Sciatic nerve (tissue), 2 donors: ENCODE measurements at places on chromosomes 3 and 15.

DNA sequence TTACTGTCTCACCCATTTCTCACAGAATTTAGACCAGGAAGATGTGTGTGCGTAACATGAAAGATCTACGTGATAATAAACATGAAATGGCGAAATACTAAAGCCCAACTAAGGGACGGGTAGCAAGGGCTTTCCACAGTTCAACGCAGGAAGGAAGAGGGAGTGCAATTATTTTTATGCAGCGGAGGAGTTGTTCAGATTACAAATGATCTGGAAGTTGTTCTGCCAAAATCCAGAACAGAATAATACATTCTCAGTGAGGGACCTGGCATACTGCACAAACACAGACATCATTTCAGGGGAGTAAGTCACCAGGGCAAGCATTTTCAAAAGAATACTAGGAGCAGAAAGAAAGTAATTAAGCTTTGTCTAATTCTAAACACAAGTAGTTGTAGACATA, 133.6 kb upstream of the RAP2B start:
- DNase-seq: no peak

DNA sequence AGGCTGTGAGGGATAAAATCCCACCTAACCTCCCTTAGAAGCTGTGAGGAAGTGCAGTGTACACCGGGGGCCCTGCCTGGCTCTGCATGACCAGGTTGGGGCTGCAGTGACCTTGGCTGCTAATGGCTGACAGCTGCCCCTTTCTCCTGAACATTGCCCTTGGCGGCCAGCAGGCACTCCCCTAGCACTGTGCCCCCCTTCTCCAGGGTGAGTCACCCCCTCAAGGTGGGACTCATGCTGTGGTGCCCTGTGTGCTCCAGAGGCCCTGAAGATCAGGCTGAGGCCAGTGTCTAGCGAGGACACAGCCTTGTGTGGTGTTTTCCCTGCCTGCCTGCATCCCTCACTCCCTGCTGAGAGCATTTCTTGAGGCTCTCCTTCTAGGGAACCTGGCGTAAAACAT, 21.0 kb upstream of the FGD5 start:
- peak; percentile 33 for DNase-seq

DNA sequence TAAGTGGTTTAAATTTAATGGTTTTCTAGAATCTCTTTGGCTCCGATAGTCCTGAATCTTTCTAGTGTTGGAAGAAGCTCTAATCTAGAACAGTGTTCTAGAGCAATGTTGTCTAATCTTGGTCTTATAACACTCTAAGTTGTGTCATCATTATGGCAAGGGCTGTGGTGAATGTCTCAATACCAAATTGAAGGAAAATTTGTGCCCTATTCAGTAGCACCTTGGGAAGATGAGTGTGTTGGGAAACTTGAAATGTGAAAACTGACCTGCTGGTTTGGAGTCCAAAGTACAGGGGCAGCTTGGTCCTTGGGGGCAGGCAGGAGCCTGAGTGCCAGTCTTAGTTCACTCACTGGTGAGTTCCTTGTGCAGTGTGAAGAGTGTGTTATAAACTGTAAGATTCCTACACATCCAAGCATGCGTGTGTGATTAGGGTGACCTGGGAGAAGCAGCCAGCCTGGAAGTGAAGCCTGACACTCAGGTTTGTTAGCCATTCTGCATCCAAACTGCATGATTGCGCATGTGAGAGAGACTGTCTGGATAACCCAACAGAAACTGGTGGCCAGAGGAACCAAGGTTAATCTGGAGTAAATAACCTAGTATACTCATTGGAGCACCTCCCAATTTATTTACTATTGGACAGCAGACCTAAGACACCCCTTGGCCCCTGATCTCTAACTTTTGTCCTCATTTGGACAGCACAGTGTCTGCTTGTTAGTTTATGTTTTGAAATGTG, 14.6 kb downstream of the ZNF592 start:
- no peak for DNase-seq

DNA sequence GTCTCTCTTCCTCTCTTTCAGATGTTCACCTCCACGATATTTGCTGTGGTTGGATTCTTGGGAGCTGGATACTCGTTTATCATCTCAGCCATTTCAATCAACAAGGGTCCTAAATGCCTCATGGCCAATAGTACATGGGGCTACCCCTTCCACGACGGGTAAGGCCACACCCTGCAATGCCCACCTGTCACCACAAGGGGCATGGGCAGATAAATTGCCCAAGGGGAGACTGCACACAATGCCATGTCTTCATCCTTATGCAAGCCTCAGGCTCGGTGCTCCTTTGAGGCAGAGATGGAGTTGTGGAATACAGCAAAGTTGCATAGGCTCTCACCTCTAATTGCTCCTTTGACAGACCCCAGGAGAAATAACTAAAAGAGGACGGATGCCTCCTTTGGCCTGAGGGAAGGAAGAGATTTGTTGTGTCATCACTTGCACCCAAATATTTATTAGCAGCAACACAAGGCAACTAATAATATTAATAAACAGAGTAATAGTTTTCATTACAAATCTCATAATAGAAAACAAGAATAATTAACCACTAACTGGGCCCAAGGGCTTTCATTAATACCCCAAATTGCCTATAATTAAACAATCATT, 13.2 kb downstream of the TM4SF4 start:
- DNase-seq: no peak

DNA sequence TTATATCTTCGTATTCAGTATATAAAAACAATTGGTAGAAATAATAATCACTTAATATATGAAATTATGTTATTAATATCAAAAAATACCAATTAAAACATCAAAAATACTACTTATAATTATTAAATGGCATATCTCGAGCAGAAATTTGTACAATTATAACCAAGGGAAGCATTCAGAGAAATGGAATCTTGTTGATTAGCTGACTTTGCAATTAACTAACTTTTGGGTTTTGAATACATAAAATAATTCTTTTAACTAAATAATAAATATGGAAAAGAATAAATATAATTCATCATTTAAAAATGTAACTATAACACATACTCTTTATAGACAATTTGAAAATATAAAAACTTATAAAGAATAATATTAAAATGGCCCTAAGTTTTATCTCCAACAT, 160.2 kb upstream of the LRRN1 start:
- no peak for DNase-seq

GRCh38 chr15:94398001-94398400, 166.6 kb downstream of the MCTP2 start:
- no peak for DNase-seq

DNA sequence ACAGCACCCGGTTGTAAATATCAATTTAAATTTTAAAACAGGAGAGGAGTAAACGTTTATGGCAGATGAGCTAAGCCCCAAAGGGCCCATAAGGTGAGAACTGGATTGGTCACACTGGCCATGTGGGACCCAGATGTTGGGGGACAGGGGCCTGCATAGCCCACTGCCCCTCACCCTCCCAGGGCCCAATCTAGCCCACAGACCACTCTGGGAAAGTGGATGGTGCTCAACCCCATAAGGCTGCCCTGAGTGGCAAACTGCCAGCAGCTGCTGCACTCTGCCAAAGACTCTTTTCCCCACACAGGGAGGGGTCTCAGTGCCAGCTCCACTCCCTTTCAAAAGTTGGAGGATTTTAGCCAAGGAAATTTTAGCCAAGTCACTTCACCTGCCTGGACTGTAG, 42.5 kb downstream of the CCDC12 start:
- peak; percentile 60 for DNase-seq

DNA sequence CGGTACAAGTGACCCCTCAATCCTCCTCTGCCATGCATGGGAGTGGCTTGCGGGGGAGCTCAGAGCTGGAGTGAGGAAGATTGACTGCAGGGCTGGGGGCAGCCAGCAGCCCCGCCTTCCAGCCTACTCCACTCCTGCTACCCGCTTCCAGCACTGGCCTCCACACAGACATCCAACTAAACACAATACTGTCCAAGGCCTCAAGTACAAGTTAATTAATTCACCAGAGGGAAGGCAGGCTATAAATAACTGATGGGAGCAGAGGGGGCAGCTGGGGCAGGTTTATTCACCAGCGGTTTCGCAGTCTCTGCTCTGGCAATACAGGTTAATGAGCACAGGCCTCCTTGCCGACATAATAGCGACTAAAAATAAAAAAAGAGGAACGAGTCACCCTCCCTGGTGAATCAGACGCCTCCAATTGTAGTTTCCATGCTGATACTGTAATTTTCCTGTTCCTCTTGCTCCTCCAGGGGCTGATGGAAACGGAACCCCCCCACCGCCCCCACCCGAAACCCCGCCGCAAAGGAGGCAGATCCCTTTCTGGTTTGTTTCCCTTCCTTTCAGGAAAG, 166.4 kb upstream of the TLE3 start:
- DNase-seq: no peak

- no peak for DNase-seq
Measured at GRCh38 chr15:93286446-93286845, 197.4 kb upstream of the RGMA start.

DNA sequence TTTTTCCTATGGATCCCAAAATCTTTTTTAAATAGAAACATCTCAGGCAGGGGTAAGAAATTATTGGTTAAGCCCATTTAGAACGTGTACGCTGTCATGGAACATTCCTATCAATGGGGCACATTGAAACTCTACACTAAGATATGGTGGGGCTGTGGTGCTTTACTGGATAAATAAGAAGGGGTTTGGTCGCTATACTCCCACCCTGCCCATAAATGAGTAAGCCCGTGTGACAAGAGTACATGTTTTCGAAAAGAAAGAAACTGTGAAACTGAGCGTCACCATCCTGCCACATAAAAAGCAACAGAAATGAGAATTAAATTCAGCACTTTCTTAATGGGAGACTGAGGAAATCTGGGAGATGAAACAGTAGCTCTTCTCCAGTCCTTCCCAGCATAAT, 929.7 kb upstream of the CFAP20DC start:
- DNase-seq: no peak

GRCh38 chr3:89032346-89033013, 74.9 kb upstream of the EPHA3 start:
- no peak for DNase-seq

DNA sequence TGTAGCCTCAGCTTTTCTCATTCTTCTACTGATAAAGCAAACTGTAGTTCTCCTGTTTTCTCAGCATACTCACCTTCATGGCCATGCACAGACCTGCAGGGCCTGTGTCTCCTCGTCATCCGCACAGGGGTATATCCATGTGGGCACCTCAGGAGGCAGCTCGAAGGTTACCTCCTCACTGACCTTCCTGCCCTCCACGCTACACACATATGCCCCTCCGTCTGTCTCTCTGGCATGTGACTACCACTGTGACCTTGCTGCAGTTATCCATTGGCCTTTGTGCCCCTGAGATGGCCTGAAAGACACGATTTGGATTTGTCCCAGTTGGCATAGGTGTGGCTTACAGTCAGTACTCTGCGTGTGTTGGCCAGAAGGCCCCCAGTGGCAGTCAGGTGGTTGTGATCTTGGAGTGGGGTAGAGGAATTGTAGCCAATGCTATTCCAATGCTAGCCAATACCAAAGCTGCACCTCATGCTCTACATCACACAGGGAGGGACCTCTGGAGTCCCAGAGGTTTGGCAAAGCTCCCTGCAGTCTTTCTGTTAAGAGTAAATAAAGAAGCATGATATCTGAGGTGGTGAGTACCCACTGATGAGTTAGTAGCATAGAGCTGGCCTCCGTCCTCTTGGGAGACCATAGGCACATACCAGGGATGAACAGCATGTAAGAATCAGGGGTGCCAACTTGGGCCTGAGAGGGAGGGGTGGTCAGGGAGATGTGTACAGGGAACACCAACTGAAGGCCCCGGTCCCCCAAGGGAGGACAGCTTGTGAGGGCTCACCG, 143.4 kb downstream of the EEFSEC start:
- DNase-seq: no peak

GRCh38 chr3:71551311-71551919, 32.1 kb downstream of the FOXP1 start:
- no peak for DNase-seq

DNA sequence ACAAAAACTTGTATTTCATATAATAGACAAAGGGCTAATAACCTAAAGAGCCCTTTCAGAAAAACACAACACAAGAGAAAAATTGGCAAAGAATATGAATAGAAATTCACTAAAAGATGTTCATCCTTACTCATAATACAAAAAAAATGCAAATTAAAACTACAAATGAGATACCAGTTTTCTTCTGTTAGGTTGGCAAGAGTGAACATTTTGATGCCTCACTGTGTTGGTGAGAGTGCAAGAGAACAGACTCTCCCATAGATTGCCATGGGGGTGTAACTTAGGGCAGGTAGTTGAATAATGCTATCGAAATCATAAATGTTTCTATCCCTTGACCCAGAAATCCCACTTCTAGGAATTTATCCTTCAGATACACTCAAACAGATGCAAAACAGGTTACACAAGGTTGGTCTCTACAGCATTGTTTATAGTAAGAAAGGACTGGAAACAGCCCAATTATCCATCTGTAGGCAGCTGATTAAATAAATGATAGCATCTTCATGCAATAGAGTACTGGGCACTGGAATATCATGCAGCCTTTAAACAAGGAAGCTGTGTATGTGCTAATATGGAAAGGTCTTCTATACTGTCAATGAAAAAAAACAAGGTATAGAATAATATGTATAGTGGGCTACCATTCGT, 146.3 kb downstream of the TLE3 start:
- DNase-seq: no peak

DNA sequence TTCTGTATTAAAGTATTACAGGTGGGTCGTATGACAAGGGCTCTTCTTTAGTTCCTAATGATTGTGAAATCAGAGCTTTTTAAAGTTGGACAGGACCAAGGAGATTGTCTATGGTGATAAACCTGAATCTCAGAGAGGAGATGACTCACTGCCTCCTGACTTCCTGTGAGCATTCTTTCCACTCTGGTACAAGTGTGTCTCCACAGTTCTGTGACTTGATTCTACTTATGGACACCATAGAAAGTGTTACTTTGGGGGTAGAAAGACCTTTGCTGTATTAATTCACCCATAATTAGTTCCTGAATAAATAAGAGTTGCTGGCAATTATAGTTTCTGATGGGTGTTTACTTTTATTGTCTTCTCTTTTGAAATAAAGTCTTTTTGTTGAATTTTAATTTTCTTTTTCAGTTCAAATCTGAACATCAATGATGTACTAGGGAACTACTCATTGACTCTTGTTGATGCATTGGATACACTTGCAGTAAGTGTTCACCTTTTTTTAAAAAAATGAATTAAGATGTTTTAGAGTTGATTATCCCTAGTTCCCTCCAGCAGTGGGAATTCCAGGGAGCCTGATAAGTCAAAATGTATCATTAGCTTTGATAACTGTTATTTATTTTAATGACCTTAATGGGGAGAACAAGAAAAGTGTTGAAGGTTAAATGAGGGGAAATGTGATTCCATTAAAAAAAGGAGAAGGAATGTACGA, 7.4 kb downstream of the EDEM1 start:
- DNase-seq: no peak

GRCh38 chr15:29636921-29637320, 185.3 kb downstream of the TJP1 start:
- DNase-seq: no peak

DNA sequence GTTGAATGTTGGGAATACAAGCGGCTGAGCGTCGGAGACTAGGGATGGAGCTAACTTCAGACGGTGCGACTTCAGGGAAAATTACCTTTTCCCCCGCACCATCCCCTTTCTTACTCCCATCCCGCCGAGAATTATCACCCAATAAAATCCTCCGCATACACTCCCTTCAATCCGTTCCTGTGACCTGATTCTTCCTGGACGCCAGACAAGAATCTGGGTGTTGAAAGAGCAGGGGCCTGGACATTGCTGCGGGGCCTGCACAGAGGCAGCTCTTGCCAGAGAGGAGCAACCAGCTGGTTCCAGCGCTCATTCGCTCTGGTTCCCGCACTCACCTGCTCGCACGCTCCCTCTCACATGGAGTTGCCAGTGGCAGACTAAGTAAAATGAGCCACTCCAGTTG, 241.9 kb downstream of the ALCAM start:
- no peak for DNase-seq
